ENCODE measurements at places on chromosomes 6 and 20.

- DNase-seq: no peak
These were observed 1.1 kb upstream of the GMPR start for GRCh38 chr6:16237242-16237641.

- DNase-seq: no peak
These were observed 24.2 kb upstream of the PAQR8 start for GRCh38 chr6:52337633-52338290.

DNA sequence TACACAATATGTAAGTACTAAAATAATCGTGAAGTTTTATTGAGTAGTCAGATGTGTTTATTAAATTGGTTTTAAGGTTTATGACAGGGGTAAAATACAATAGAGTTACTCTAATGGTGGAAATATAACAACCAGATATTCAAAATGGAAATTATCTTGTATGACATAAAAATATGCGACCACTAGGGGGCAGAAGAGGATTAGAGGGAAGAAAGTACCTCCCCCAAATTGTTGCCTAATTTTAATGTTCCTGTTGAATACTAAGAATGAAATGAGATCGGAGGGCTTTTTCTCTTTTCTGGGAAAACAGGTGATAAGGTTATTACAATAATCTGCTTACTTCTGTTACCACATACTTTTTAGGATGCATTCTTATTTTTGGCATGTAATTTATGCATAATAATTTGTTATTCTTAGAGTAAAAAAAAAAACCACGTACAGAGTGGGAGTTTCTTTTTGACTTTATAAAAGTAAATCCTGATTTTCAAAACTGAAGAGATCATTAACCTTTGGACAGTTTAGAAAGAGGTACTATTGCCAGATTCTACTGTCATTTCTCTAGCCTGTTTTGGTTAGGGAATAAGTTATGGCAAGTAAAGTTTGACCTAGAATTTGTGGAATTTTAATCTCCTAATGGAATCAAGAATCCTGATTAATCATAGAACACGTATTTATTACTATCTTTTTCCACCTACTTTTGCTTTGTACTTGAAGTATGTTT, 159.2 kb downstream of the CD109 start:
- peak; percentile 55 for DNase-seq

DNA sequence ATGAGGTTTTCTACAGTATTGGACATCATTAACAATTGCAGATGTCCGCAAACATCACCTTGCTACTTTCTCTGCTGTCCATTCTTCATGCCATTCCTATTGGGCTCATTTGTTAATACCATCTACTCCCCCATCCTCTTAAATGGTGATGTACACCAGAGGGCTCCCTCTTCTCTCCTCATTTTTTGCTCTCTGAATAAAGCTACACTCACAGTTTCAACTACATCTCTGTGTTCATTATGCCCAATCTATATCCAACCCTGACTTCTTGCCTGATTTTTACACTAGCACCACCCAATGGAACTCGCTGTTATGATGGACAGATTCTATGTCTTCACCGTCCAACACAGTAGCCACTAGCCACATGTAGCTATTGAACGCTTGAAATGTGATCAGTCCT, 288.1 kb upstream of the ID4 start:
- DNase-seq: no peak

DNA sequence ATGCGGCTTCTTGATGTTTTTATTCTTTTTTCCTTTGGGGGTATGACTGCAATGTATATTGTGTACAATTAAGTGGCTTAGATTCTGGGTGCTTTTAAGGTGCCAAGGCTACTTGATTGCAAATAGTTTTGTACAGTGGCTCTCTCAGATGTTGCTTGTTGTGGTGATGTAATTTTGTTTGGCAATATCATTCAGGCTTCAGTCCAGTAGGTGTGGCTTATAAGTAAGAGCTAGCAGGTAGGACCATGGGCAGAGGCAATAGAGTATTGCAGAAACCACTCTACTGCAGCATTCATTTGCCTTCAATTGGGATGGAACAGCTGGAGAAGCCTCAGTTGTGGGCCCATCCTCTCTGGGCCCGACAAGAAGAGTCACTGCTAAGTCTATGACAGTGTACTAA, 407.9 kb upstream of the MAN1A1 start:
- no peak for DNase-seq

- DNase-seq: no peak
These were observed 141.8 kb downstream of the PHACTR3 start for GRCh38 chr20:59746155-59746554.

GRCh38 chr6:80143419-80143937, 37.0 kb downstream of the BCKDHB start:
- peak; percentile 74 for DNase-seq

GRCh38 chr20:13941031-13941430, 49.4 kb downstream of the SEL1L2 start:
- no peak for DNase-seq

DNA sequence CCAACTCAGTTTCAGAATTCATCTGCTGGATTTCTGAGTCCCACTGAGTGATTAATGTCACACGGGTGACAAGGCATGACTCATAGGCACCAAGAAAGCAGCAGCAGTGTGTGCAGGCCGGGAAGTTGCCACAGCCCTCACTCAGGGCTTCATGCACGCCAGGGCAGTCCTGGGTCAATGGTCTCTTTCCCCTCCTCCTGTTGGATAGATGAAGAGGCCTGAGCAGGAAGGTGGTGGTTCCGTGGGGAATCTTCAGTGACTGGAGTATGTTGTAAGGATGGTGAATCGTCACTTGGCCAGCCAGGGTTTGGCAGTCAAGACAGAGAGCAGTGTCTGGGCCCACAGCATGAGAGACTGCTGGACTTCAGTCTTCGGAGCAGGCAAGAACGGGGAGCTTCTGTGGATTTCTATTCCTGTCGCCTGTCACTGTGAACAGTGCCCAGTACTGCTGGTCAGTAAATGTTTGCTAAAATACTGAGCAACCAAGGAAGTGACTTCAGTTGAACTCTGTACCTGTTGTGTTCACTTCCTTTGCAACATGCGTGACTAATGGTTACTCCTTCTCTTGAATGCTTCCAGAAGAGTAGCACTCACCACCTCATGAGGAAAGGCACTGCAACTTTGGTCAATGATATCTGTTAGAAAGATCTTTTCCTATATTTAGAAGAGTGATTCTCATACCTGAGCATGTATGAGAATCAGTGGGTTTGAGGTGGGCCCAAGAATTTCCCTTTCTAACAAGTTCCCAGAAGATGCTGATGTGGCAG, 62.0 kb upstream of the CD93 start:
- peak; percentile 40 for DNase-seq

DNA sequence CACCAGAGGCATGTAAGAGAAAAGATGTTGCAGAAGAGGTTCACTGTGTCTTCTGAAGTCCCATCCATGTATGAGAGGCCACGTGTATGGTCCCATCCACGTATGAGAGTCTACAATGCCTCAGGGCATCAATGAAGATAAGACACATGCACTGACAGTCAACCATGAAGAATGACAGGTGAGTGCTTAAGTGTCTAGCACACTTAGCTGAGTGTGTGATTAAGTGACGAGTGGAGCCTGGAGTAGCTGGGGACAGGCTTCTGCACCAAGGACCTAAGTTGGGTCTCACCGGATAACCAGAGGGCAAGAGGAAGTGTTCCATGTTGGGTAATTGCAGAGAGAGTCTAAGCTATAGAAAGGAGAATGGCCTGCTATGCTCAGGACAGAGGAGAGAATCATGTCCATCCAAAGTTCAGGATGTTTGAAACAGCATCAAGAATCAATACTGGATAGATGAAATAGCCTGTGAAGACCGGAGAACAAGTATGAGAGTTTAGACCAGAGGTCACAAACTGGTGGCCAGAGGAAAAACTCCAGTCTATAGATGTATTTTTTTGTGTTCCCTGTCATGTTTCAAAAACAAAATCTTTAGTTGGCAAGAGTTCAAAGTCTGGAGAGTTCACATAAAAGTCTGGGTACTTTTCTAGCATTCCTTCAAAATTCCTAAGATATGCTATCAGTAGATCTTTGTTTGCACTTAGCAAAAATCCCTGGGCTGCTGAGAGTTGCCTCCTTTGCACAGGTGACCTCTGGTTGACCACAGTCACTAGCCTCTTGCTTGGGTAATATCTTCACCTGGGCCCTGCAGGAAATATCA, 165.8 kb downstream of the KIF16B start:
- no peak for DNase-seq

DNA sequence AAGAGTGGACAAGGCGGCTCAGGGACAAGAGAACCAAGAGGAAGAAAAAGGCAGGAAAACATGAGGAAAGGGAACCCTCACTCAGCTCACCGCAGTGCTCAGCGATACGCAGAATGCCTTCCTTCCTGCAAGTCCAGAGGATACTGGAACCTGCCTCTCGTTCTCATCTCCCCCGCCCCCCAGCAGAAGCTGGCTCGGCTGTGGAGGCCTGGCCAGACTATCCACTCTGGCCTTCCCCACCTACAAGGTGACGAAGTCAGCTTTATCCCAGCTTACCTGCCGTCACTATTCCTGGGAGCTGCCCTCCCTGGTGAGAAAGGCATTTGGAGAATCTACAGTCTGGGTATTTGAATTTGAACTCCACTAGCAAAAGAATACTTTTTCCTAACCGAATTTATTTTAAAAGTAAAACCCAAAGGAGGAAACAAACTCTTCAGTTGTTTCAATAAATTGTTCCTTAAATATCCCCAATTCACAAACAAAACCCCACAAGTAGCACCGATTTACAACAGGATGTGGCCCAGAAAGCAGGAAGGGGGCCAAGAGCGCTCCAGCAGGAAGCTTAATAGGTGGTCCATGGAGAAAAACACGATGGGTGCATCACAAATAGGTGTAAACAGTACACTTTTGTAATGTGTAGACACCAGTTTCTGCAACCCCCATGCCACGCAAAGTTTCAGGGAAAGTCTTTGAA, 2.1 kb upstream of the DIDO1 start:
- DNase-seq: no peak

DNA sequence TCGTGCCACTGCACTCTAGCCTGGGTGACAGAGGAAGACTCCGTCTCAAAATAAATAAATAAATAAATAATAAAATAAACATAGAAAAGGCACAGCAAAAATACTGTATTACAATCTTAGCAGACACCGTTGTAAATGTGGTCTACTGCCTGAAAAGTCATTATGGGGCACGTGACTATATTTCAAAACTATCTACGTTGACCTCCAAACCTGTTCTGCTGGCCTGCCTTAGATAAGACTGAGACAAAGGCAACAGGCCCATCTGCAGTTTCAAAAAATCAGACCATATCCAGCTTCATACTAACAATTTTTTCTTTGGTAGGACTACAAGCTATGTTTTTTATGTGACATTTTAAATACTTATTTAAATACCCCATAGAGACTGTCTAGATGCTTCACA, 59.1 kb downstream of the AGPAT4 start:
- DNase-seq: no peak

DNA sequence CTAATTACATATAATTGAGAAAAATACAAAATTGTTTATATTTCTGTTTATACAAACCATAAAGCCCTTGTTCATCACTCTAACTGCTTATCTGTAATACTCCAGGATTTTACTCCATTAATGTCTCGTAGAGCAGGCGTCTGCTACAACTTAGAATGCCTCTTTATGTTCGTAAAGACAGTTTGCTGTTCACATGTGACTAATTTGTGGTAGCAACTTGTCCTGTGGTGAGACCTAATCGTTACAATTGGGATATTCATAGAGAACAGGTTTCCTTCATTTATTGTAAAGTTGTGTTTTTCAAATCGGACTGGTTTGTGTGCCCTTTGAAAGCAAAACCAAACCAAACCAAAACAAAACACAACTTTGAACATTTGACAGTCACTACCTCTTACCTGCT, 149.7 kb downstream of the ASCC3 start:
- DNase-seq: no peak

DNA sequence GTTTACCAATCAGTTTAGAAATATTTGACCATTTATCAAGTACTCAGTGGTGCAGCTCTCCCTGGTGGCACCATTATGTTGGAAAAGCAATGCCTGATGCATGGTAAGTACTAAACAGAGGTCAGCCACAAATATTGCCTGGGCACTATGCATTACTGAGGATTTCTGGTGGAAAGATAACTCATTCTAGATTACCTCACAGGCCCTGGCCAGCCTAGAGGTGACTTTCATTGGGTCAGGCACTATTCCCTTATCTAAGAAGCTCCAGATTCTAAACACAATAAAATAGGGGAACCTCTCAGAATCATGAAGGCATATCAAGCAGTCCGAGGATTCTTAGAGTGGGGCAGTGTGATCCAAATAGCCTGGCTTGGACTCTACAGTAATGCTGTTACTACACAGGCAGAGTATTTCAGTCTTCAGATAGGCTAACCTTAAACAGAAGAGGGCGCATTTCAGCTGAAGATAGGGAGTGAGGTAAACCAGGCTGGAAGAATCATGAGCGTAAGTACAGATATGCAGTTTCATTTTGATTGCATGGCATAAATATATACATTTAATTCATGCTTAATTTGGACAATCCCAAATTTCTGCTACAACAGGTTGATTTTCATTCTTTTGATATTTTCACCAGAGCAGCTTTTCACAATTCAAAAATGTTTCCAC, 12.1 kb downstream of the LGSN start:
- DNase-seq: peak; percentile 2

DNA sequence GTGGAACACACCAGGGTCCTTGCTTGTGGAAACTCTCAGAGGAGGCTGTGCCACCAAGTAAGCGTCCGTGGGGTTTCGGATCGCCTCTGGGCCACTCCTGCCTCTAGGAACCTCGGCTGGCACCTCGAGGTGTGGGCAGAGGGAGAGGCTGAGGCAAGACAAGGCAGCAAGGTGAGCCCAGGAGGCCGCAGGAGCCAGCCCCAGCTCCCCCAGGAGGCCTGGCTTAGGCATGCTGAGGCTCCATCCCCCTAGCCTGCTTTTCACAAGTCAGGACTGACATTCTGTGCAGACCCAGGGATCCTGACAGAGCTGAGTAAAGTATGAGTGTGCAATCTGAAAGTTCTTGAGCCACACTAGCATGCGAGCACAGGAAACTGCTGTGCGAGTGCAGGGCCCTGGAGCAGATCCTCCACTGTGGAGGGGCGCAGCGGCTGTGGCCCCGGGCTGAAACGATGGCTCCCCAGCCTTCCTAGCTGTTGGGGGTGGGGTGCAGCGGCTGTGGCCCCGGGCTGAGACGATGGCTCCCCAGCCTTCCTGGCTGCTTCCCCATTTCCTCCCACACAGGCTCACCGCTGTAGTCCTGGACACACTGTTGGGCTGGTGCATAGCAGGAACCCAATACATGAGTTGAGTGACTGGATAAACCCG, 75.2 kb upstream of the CD93 start:
- DNase-seq: no peak

DNA sequence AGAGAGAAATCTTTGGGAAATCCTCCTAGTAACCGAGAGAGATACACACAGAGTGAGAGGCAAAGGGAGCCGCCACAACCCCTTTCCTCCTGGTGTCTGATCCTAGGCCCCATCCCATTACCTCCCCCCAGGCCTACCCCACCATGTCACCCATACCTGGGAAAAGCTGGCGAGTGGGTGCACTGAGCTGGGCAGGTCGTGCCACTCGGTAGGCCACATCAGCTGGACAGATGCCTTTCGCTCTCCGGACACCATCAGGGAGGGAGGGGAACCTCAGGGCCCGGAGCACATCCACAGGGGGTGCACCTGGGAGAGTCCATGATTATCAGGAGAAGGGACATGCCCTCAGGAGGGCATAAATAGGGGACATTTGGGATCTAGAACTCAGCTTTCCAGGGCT, 3.1 kb downstream of the COL11A2 start:
- no peak for DNase-seq

Data from amniotic stem cell (primary cell).